Activated CD4-positive, CD25-positive, alpha-beta regulatory T cell treated with anti-CD3 and anti-CD28 coated beads, Interleukin-2, amount 50 U/mL, for 72 hours (primary cell): ENCODE measurements at places on chromosomes 3 and 15.

- DNase-seq, result peak; percentile 15
These were observed 99.8 kb upstream of the HERC1 start for GRCh38 chr15:63933522-63933921.

DNA sequence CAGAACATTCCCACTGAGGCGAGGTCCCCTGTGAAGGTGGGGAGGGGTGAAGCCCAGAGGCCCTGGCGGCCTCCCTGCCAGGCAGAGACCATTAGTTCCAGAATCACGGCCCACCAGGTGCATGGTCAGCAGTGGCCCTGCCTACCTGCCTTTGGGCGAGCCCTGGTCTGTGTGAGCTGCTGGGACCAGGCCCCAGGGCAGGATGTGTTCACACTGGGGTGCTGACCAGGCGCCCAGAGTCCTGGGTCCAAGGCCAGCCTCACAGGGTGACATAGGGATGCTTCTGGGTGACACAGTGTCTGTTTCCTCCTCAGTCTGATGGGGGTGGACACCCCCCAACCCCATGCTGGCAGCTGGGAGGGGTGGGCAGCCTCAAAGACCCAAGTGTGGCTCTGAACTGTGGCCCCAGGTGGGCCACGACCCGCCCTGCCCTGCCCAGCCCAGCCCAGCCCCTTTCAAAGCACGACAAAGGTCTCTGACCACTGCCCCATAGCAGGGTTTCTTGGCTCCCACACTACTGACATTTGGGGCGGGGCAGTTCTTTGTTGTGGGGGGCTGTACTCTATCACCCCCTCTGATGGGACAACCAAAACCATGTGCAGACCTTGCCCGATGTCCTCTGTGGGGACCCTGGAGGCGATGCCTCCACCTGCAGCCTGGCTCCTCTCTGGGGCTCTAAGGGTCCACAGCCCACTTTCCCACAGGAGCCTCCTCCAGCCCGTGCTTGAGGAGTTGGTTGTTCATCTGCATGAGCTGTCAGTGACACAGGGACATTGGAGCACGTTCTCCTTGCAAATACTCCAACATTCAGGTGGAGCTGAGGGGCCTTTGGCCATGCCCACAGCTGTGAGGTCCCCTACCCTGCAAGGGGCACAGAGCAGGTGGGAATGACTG is 44.8 kb upstream of the SLC41A3 start:
- peak; percentile 12 for DNase-seq

GRCh38 chr3:195908694-195909581 is 587 bp upstream of the TNK2 start:
- DNase-seq, result peak; percentile 48

- DNase-seq, result no peak
These were observed 95.2 kb downstream of the RYK start for GRCh38 chr3:134155446-134155845.

DNA sequence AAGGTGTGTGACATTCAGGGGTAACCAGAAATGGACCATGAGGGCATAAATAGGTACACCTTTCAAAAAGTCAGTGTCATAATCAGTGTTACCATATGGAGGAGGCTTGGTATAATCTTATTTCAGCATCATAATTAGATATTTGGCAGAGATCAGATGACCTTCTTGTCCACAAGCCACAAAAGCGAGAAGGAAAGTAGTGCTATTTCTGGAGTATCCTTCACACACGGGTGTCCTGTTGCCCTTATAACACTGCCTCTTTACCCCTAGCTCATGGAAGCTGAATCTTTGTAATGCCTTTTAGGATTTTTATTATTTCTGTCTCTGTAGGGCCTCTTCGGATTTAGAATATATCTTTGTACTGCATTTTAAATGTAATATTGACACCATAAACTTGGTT is 132.8 kb downstream of the LRIG1 start:
- DNase-seq, result no peak

DNA sequence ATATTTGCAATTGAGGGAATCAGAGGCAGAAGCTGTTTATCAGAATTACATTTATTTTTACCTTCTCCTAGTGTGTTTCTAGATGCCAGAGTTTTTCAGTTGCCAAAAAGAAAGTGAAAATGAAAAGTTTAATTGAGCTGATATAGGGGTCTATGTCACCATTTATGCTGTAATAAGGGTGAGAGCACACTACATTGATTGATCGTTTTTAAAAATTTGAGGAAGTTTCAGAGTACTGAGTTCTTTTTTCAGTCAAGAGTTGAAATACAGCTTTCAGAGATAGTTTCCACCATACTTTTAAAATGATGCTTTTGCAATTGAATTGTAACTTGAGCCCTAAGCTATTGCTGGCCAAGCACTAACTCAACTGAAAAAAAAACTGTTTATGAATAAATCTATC is 326.9 kb downstream of the UNC13C start:
- DNase-seq, result no peak

DNA sequence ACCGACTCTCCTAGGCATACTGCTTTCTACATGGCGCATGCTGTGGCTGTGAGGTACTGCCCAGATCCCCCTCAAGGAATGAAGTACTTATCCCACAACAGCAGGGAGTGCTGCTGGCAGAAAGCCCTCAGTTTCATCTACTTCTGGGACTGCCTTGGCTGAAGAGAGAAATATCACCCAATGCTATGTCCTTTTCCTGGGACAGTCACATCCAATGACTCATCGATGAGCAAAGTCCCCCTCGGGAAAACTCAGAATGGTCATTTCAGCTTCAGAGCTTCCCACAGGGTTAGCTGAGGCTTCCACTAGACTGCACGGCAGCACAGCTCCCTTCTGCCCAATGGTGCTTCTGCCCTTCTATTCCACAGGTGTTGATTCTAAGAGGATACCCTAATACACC is 3.6 kb upstream of the NMD3 start:
- no peak for DNase-seq

DNA sequence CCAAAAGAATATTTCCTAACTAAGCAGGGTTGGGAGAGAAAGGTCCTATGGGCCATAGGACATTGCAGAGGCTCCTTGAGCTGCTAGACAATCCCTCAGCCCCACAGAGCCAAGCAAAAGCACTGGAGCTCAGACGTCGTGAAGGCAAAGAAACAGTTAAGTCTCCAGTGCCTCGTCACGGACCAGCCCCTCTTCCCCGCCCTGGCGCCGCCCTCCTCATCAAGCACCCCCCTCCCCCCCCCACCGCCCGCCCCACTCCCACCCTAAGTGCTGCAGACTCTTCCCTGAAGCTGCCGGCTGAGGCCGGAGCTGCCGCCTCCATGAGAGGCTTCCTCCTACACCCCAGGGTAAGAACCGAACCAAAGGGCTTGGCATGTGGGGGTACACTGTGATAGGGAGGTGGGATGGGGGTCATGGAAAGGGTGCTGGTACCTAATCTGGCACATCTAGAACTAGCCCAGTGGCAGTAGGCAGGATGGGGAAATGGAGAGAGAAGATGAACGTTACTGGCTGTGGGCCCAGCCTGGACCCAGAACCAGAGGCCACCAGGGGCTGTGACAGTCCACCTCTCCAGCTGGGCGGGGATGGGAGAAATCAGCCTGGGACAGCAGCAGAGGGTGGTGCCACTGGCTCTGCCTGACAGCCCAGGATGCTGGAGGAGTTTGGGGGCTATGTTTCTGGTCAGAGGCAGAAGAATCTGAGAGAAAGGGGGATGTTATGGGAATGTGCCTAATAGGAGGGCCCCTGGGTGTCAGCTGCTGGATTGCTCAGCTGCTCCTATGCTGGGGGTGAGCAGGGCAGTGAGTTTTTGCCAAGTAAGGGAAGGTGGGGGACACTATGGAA is at the start of gene MAP1A:
MAP1A (plus strand) TSS at position 255 of the 843 bp plus-strand sequence. CDS start 3,866 bp downstream, outside the sequence.
- no peak for DNase-seq

- DNase-seq, result no peak
These were observed 761.7 kb upstream of the SEMA6D start for GRCh38 chr15:46955576-46955975.

DNA sequence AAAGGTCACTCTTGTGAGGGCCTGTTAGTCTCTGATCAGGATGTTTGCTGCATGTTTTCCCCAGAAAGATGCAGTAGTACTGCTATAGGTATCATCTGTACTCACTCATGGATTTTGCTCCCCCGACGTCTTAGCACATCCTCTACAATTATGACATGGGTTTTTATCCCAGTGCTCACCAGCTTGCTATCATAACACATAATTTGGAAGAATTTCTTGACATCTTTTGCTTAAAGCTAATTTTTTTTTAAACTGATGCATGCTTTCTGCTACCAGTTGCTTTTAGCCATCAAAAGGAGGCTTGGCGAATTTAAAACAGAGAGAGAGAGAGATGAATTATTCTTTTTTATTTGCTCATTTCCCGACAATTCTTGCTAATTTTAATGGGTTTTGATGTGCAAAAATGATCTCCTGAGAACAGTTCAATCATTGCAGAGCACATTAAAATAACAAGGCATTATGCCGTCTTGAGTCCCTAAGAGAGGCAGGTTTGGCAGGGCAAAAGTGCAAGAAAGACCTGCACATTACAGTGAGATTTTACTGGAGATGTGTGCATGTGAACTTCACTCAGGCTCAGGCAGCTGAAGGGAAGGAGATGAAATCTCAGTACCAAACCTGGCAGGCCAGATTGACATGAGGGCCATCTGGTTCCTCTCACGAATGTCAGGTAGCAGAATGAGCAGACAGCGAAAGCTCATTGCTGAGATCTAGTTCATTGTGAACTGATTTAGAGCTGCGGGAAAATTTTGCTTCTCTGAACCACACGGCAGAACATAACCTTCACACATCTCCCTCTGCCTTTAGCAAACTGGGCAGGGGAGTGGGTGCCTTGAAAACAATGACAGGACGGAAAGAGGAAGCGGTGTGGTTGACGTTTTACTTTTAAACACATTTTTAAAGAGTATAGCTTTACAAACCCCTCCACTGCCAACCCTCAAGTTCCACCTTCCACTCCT is 25.9 kb upstream of the GOLGA8B start:
- no peak for DNase-seq

- DNase-seq, result no peak
These were observed 101.6 kb downstream of the MAGI1 start for GRCh38 chr3:65936908-65937638.

DNA sequence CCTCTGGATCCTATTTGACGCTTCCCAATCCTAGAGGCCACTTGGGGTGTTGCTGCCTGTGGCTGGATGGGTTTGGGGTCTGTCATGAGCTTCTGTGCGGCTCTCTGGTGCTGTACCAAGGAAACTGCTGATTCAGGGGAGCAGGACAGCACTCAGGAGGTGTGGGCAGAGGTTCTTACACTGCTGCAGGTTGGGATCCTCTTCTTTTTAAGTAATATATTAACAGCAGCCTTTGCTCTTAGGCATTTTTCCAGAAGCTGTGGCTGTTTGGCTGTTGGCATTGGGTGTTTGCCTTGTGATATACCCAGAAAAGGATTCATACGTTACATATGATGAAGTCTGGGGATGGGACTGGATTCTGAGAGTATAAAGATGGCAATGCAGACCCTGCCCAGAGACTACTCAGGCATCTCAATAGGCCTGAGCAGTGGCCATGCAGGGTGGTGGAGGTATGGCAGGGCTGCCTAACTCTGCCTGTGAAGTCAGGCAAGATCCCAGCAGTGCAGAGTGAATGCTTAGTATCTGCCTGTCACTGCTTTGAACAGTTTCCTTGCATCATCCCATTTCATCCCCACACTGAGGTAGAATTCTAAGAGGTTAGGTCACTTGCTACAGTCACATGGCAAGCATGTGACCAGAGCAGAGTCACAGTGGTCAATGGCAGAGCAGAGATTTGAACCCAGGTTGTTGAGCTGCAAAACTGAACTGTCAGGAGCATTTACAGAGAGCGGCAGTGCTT is 3.9 kb downstream of the ABHD6 start:
- DNase-seq, result no peak

GRCh38 chr3:187802928-187803259 is 57.6 kb upstream of the BCL6 start:
- peak; percentile 45 for DNase-seq

DNA sequence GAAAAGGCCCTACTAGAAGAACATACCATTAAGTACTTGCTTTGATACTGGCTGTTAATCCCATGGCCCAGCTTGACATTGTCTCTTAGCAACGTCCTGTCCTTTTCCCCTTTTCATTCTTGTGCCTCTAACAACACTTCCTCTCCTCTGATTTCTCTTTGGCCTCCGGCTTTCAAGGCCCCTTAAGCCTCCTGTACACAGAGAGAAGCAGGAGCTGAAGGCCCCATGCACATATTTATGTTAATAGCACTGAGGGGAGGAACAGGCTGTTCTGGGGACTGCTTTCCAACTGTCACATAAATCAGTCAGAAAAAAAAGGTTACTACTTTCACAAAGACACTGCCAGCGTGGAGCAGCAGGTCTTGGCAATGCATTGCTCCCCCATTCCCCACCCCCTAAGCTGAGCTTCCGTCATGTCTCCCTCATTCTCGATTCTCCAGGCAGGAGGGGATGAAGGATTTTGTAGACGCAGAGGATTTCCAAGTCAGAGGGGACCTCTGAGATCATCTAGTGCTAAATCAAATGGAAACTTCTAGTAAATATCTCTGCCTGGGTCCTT is 257.4 kb upstream of the ADAMTS9 start:
- no peak for DNase-seq
